ENCODE measurements at places on chromosomes 1 and 21.

GRCh38 chr21:18498431-18498830, 94.8 kb upstream of the TMPRSS15 start:
- DNase-seq: no peak

- DNase-seq: no peak
These were observed 44.9 kb downstream of the SSBP3 start for GRCh38 chr1:54361342-54361741.

- DNase-seq: no peak
These were observed 631.9 kb upstream of the PKN2 start for GRCh38 chr1:88052167-88052566.

DNA sequence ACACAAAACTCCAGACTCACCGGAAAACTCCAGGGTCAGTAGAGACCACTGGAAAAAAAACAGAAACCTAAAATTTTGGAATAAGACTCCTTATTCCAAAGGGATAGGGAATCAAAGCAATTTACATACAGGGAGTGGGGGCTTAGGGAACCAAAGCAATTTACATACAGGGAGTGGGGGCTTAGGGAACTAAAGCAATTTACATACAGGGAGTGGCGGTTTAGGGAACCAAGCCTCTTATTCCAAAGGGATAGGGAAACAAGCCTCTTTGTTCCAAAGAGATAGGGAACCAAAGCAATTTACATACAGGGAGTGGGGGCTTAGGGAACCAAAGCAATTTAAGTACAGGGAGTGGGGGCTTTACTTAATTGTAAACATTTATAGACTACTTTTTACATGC, 28.4 kb upstream of the TTLL7 start:
- DNase-seq: no peak

- no peak for DNase-seq
These were observed 16.8 kb downstream of the CR2 start for GRCh38 chr1:207470927-207471326.

All from stimulated activated CD8-positive, alpha-beta memory T cell treated with anti-CD3 and anti-CD28 coated beads, Interleukin-4, amount 100 ng/mL, for 4 hours (primary cell).